ENCODE measurements at places on chromosomes 1 and 21.

DNA sequence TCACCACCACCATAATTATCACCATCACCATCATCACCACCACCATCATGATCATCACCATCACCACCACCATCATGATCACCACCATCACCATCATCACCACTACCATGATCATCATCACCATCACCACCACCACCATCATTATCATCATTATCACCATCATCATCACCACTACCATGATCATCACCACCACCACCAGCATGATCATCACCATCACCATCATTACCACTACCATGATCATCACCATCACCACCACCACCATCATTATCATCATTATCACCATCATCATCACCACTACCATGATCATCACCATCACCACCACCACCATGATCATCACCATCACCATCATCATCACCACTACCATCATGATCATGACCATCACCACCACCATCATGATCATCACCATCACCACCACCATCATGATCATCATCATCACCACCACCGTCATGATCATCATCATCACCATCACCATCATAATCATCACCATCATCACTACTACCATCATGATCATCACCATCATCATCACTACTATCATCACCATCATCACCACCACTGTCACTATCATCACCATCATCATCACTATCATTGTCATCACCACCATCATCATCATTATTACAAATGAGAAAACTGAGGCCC is 60.2 kb downstream of the TRABD2B start:
- DNase-seq = no peak

- DNase-seq = no peak
These were observed 446.1 kb downstream of the SIPA1L2 start for GRCh38 chr1:232183802-232184201.

DNA sequence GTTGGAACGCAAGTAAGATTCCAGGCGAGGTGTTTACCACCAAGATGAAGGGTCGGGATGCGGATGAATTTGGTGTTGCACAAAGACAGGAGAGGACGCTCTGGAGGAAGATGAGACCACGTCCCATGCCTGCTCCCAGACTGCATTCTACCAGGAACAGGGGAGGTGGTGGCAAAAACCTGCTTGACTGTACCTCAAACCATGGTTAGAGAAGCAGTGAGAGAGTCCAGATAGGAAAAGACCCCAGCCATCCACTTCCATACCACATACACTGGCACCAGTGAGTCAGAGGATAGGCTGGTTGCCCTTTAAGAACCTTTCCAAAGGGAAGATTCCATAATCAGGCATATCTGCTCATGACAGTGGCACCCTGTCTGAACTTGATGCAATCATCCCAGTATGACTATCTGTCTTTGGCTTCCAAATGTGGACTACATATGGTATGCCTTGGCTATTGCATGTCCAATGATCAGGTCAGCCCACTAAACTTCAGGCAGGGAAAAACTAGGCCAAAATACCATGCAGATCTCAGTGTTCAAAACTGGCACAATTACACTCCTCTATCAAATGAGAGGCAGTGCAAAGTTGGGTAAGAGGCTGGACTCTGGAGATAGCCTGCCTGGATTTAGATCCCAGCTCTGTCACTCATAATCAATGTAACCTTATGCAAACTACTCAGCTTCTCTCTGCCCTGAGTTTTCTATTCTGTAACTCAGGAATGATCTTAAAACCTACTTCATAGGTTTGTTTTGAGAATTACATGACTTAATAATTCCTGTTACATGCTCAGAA is 20.6 kb downstream of the NPR1 start:
- no peak for DNase-seq

DNA sequence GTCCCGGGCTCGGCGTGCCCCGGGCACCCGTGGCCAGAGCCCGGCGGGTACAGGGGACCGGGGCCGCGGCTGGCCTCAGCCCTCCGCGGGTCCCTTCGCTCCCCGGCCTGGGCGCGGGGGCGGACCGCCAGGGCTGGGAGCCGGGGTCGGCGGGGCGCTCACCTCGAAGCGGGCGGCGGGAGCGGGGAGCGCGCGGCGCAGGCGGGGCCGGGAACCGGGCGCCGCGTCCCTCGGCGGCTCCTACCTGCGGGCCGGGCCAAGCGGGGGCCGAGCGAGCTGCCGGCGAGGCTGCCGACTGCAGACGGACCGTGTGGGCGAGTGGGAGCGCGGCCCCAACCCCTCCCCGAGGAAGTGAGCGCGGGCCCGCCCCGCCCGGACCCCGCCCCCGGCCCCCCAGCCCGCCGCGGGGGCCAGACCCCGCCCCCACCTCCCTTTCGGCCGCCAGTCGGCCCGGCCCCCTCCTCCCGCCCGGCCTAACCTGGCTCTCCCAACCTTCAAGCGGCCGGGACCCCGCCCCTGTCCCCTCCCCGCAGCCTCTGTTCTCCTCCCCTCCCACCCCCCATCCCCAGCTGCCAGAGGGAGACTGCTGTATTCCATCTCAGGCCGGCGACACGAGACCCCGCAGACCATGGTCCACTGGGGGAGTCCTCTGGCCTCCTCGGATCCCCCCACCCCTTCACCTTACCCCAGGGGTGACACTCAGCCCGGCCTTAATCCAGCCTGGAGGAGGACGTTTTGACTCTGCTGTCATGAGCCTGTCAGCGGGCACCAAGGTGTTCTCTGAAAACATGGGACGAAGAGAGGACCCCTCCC is at the start of gene FHL3:
Gene FHL3 (minus strand): TSS at position 320 of the 813 bp plus-strand sequence. CDS start 6,102 bp downstream, outside the sequence.
- DNase-seq = peak; percentile 55

DNA sequence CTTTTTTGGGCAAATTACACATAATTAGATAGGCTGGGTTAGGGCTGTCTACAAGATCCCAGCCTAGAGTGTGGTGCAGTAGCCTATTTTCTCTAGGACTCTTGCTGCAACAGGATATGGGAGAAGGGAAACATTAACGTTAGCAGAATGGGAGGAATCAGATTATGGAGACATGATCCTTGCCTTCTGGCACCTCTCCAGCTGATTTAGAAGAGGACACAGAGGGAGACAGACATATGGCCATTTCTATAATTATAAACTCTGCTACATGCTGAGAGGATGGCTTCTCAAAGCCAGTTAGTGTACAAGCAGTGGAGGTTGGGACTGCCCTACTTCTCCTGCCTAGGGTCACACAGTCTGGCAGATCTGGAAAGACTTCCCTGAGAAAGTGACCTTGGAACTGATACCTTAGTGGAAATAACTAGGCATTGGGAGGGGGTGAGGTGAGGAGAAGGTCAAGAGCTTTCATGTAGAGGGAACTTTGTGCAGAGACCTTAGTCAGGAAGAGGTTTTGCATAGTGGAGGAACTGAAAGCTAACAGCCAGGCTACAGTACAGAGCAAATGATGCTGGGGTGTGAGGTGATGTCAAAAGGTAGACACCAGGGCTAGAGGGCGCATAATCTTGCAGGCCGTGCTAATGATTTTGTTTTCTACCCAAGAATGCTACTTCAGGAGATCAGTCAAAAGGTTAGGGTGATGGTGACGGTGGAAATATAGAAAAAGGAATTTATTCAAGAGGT is 1.2 kb upstream of the CD1D start:
- no peak for DNase-seq

DNA sequence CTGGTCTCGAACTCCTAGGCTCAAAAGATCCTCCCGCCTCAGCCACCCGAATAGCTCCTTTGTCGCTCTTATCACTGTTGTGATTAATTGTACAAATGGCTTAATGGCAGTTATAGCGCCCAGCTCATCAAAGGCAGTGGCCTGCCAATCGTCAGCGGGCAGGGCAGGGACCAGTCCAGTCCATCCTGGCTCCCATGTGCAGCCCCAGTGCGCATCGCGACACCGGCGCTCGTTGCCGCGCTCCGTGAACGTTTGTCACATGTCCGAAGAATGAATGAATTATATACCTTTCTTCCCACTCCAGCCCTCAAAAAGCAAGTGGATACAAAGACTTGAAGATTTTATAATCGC is 18.4 kb downstream of the MTX1 start:
- DNase-seq = peak; percentile 61

GRCh38 chr1:168387781-168388760 is 107.4 kb downstream of the TBX19 start:
- DNase-seq = no peak

- DNase-seq = no peak
These were observed 243.0 kb downstream of the SLC45A1 start for GRCh38 chr1:8560611-8561544.

DNA sequence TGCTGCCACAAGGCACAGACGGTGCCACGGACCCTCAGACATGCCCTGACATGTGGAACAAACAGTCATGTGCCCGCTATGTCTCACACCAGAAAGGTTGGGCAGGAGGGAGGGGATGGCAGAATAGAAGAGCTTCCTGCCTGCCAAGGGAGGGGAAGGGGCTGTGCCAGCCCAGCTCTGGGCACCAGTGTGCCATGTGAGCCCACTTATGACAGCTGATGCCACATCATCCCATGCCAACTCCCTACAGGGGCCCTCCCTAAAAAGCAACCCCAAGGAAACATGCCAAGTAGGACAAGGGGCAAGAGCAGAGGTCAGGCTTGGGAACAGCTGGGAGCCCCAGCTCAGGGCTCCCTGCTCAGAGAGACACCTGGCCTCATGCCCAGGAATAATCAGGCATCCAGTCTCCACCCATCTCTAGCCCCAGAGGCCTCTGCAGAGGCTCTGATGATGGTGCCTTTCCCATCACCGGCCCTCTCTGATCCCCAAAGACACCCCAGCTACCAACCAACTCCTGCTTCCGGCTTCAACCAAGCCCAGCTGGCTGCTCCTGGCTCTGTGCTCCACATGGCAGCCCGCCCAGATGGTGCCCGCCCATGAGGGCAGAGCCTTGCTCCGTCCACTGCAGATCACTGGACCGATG is 10.3 kb downstream of the ADGRB2 start:
- no peak for DNase-seq

DNA sequence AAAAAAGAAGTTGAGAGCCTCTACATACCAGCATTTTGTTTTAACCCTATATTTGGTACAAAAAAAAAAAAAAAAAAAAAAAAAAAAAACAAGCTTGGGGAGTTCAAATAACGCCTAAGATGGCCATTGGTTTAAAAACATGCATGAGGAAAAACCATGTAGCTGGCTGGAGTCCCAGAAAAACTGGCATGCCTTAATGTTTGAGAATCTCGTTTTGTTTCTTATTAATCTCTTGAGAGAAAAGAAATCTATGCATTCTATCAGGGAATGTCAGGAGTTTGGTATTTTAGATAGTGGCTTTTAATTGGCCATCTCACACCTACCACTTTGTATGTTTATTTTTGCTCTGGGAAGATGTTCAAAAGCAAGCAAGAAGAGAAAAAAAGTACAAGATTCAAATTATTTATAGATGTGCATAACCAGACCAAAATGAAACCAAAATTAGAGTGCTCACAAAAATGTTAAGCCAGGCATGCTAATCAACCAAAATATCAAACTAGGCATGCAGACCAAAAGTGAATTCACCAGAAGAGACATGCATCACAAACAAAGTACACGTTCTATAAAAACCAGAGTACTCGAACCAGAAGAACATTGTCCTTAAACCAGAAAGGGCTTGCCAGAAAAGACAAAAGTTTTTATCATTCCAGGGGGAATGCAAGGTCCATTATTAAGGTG is 156.6 kb downstream of the AK5 start:
- no peak for DNase-seq

DNA sequence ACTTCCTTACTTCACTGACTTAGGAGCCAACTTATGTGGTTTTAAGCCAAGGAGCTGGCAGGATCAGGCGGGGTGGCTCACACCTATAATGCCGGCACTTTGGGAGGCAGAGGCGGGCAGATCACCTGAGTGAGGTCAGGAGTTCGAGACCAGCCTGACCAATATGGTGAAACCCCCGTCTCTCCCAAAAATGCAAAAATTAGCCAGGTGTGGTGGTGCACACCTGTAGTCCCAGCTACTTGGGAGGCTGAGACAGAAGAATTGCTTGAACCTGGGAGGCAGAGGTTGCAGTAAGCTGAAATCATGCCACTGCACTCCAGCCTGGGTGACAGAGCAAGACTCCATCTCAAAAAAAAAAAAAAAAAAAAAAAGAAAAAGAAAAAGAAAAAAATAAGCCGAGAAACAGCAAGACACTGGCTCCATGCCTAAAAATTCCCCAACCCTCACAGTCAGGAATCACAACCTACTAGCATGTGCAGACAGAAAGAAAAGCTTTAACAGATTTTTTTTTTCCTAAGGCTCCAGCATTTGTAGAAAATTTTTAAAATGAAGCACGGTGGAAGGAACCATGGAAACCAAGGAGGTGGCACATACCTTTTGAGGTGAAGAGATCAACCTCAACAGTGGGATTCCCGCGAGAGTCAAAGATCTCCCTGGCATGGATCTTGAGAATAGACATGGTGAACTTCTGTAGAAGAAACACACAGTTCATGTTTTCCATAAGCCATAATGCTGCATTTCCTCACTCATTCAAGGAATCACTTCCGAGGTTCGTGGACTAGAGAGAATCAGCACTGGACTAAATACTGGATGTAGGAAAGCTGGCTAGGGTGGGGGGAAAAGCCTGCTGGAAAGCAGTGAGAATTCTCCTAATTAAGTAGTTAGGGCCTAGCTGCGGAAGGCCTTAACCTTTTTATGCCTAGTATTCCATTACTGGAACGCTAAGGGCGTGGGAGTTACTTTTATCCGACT is 4.0 kb downstream of the ENO1 start:
- no peak for DNase-seq

Data from activated CD4-positive, CD25-positive, alpha-beta regulatory T cell treated with anti-CD3 and anti-CD28 coated beads, Interleukin-2, amount 50 U/mL, for 72 hours (primary cell).